ENCODE measurements at places on chromosomes 6 and 20.
A peak's percentile ranks its signal among the peaks of the same experiment; 100 is the strongest.

DNA sequence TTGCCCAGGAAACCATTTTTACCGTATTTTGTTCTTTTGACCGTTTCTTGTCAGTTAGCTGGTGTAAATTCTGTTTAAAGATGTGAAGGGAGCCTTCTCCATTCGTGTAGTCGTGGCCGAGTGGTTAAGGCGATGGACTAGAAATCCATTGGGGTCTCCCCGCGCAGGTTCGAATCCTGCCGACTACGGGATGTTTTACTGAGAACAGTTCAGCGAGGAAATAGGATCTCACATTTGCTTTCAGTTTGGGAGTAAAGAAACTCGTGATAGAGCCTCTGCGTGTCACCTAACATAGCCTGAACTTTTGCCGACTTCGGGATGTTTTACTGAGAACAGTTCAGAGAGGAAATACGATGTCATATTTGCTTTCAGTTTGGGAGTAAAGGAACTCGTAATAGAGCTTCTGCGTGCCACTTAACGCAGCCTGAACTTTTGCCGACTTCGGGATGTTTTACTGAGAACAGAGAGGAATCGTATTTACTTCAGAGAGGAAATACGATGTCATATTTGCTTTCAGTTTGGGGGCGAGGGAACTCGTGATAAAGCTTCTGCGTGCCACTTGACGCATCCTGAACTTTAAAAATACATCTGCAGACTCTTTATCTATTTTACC is 5.9 kb upstream of the ZNF184 start:
- peak; percentile 59 for DNase-seq

DNA sequence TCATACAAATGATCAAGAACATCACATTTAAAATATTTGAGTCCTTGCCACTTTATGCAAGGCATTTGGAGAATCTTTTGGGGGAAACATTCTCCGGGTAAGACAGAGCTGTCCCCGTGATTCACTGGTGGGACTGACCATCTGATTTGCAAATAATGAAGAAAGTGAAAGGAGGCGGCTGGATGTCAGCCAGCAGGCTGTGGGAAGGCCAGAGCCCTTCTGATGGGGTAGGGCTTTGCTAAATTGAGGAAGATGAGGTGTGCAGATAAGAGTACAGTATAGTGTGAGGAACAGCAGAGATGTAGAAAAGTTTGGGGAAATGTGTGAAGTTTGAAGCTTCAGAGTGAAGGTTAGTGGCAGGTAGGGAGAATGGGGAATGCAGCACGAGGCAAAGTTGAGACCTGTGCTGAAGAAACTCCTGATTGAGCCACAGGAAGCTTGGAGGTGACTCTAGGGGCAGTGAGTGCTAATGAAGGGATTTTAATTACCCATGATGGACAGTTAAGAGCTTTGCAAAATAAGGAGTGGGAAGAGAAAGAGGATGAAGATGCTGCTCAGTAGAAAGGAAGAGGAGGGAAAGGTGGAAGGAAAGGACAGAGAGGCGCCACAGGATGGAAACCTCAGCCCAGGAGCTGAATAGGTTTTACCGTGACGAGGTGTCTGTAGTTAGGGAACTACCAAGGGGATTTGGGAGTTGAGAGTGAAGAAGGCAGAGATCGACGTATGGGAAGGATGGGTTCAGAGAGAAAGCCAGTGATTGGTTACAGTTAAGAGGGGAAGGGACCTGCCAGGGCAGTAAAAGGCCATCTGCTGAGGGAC is 68.7 kb downstream of the SNX9 start:
- no peak for DNase-seq

GRCh38 chr6:106637051-106637716 is 7.8 kb downstream of the QRSL1 start:
- DNase-seq: no peak

GRCh38 chr6:129476810-129477209 is 233.2 kb downstream of the ARHGAP18 start:
- DNase-seq: no peak

DNA sequence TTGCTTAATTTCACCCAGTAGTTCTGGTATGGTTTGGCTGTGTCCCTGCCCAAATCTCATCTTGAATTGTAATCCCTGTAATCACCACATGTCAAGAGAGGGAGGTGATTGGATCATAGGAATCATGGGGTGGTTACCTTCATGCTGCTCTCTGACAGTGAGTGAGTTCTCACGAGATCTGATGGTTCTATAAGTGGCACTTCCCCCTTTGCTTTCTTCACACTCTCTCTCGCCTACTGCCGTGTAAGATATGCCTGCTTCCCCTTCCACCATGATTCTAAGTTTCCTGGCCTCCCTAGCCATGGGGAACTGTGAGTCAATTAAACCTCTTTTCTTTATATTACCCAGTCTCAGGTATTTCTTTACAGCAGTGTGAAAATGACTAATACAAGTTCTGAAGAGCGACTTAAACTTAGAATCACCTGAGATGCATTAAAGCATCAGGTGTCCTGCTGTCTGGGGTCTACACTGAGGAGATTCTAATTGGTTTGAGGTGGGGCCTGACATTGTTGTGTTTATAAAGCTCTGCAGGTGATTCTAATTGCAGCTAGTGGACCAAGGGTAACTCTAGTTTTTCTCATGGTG is 82.1 kb upstream of the DTNBP1 start:
- no peak for DNase-seq

Measured in stimulated activated CD8-positive, alpha-beta memory T cell treated with anti-CD3 and anti-CD28 coated beads, Interleukin-4, amount 100 ng/mL, for 1 hour (primary cell).